ENCODE measurements at places on chromosomes 12 and 14. TPM values are rescaled to one million over a fixed set of nuclear protein-coding genes. Genes with fewer than 3 reads are reported as not detected.

HHIPL1 gene
- total RNA-seq: 2.0 TPM

TAS2R20 gene
- 2.6 TPM for total RNA-seq

YBX3 gene
- 380 TPM for total RNA-seq

FAM181A gene
- not detected for total RNA-seq

- ATAC-seq: no peak
Observed at GRCh38 chr14:34376649-34377267, 85.3 kb downstream of the SPTSSA start.

- no peak for ATAC-seq
Observed at GRCh38 chr12:107817250-107817649, 42.7 kb downstream of the ASCL4 start.

DNA sequence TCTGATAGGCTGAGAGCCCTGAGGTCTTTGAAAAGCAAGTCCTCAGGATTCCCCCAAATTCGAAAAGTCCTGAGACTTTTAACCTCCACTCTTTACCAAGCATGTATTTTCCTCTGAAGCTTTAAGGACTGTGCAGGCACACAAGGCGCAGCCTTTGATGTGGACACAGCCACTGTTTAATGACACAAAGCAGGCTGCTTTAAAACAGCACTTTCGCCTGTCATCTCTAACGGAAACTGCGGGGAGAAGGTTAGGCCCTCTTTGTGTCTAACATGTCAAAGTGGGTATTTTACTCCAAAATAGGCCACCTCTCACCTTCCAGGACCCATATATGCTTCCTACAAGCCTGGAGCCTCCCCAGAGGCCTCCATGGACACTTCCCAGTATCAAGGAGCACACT, 159.2 kb downstream of the GCH1 start:
- ATAC-seq: no peak

GRCh38 chr12:118574288-118574687, 197.9 kb downstream of the SUDS3 start:
- ATAC-seq: no peak

GRCh38 chr12:132475304-132476037, 14.5 kb upstream of the FBRSL1 start:
- ATAC-seq: no peak
